ENCODE measurements at places on chromosomes 13 and 19.

DNA sequence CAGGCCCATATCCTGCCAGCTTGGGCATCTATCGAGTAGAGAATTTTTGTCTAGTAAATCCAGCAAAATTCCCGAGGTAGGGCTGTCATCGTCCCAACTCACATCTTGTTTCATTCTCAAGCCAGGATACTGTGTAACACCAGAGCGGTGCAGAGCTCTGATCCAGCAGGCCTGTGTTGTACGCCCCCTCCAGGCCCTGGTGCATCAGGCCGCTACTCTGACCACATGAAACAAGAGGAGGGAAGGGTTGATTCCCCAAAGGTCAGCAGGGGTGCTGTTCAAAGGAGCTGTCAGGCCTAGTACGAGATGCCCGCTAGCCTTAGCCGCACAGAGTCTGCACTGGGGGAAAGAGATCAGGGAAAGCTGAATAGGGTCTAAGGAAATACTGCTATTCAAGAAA is 276.0 kb downstream of the SLC7A1 start:
- DNase-seq = no peak

DNA sequence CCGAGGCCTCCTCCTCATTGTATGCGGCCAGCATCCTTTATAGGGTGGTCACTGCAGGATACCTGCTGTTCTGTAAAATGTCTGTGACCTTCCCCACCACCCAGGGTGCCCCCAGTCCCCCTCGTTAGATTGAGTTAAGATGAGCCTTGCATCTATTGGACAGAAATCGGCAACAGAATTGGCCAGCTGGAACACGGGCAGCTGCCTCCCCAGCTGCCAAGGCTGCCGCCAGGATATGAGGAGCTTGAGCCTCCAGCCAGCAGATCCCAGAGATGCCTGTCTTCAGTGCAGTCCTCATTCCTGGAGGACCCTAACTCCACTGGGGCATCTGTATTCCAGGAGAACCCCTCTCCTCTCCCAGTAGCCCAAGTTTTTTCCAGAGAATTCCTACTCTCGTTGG is 463.0 kb downstream of the TSHZ3 start:
- no peak for DNase-seq

- DNase-seq = peak; percentile 42
Observed at GRCh38 chr19:6725513-6726231, 5.2 kb upstream of the C3 start.

GRCh38 chr13:62850331-62850730 is 1434.7 kb upstream of the PCDH20 start:
- DNase-seq = no peak

- DNase-seq = no peak
Observed at GRCh38 chr13:83819611-83820010, 62.7 kb downstream of the SLITRK1 start.

- DNase-seq = no peak
Observed at GRCh38 chr13:46478651-46479050, 74.3 kb upstream of the LRCH1 start.

- DNase-seq = no peak
Observed at GRCh38 chr13:109152941-109153340, 523.5 kb downstream of the MYO16 start.

- DNase-seq = no peak
Observed at GRCh38 chr13:78431328-78431727, 172.0 kb downstream of the POU4F1 start.

- DNase-seq = peak; percentile 89
Observed at GRCh38 chr19:45800070-45800553, 7.5 kb upstream of the DMWD start.

DNA sequence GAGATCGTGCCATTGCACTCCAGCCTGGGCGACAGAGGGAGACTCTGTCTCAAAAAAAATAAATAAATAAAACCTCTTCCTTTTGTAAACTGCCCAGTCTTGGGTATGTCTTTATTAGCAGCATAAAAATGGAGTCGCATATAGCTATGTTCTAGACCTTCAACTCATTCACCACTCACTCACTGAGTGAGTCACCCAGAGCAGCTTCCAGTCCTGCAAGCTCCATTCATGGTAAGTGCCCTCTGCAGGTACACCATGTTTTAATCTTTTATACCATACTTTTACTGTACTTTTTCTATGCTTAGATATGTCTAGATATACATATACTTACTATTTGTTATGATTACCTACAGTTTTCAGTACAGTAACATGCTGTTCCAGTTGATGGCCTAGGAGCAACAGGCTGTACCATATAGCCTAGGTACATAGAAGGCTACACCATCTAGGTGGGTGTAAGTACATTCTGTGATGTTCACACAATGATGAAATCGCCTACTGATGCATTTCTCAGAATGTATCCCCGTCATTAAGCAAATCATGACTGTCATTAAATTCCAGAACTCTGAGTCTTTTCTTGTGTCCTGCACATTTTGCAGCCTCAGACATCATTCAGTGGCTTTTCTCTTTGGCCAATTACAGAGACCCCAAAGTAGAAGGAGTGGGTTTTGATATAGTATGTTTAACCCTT is 13.7 kb upstream of the FARP1 start:
- DNase-seq = no peak

DNA sequence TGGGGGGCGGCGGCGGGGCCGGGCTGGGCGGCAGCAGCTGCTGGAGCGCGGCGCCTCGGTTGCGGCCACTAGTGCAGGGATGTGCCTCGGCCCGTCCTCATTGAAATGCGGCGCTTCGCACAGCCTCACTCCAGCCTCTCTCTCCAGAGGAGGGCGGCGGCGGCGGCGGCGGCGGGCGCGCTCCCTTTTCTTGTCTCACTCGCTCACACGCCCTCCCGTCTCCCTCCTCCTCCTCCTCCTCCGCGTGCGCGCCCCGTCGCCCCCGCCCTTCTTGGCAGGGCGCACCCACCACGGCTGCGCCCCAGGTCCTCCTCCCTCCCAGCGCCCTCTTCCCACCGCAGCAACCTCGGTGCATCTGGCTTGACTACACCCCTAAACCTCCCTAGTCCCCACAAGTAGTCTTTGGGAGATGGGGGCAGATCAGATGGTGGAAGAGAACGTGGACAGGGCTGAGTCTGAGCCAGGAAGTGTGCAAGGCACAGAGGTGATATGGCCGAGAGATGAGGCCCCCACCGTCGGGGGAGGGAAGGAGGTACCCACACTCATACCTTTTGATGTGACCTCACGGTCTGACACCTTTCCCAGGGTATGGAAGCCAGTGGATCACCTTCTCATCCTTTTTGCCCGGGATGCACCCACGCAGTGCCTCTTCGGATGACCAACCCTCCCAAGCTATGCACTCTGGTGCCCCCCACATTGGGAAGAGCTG is at the start of gene DCLK1:
Gene DCLK1, minus strand, starts transcription at position 161 of the 709 bp plus-strand sequence.
- peak; percentile 8 for DNase-seq

DNA sequence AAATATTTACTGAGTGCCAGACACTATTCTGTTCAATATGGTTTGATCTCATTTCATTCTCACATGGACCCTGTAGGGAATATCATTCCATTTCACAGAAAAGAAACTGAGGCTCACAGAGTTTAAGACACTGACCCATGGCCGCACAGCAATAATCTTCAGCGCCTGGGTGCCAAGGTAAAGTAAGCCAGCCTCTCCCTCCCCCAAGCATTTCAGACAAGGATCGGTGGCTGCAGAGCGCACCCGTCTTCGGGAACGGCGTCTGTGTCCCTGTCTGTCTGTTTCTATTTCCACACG is 4.3 kb upstream of the PDE4A start:
- no peak for DNase-seq

- DNase-seq = no peak
Observed at GRCh38 chr19:41746593-41747227, 8.6 kb upstream of the CEACAM6 start.

DNA sequence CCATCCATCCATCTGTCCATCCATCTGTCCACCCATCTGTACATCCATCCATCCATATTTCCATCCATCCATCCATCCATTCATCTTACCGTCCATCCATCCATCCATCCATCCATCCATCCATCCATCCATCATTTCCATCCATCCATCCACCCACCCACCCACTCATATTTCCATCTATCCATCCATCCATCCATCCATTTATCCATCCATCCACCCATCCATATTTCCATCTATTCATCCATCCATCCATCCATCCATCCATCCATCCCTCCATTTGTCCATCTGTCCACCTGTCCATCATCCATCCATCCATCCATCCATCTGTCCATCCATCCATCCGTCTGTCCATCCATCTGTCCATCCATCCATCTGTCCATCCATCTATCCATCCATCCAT is 20.3 kb upstream of the EMC10 start:
- no peak for DNase-seq

- no peak for DNase-seq
Observed at GRCh38 chr13:113981611-113982295, 7.9 kb upstream of the C13orf46 start.

GRCh38 chr13:51057906-51058305 is 53.2 kb downstream of the C13orf42 start:
- no peak for DNase-seq

DNA sequence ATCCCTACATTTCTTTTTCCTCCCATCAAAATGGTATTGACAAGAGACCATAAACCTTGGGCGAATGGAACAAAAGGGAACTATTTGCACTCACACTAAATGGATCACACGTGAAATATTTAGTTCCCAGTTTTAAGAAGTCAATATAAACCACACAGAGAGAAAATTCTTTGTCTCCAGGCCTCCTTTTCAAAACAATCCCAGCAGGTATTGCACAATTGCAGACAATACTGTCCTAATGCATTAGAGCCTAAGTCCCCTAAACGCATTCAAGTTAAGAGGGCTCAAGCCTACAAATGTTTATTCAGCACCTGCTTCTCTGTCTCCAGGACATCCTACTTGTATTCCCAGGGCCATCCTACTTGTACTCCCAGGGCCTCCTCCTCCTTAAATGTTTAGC is 1.3 kb upstream of the B3GLCT start:
- DNase-seq = no peak

DNA sequence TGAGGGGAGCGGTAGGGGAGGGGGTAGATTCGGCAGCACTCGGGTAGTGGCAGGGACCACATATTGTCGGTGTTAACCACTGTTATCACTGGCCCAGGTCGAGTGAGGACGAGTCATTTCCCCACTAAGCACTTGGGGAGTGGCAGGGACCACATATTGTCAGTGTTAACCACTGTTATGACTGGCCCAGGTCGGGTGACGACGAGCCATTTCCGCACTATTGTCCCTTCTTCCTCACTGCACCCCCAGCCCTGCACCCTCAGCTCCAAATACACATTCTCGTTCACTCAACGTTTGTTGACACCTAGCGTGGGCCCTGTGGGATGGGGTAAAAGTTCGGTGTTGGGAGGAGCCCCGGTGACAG is 467 bp upstream of the CLN5 start:
- DNase-seq = no peak
